Fibroblast of lung (primary cell): ENCODE measurements at places on chromosomes 2 and 18. TPM values are rescaled to one million over a fixed set of nuclear protein-coding genes. Genes with fewer than 3 reads are reported as not detected.

DNA sequence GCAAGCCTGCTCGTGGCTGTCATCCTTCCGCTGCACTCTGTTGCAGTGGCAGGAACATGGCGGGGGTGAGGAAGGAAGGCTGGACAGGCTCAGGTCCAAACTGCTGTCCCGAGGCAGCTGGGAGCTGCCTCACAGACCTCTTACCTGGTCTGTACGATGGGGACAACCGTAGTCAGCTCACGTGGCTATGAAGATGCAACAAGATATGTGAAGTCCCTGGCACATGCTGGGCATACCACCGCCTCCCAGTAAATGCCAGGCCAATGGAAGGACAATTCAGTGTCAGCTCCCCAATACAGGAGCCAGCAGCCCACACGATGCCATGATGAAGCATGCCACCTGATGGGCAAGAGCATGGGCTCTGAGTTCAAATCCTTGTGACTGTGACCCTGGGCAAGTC, 344.4 kb downstream of the CYRIA start:
- H3K36me3 ChIP-seq: no peaks in the 10 kb centered on the region
- no peaks in the 10 kb centered on the region for H3K27me3 ChIP-seq
- H3K4me3 ChIP-seq: no peak overlapping the region
- no peak overlapping the region for H3K27ac ChIP-seq
- no peaks in the 10 kb centered on the region for H3K4me1 ChIP-seq

- no peak overlapping the region for H3K27ac ChIP-seq
- no peaks in the 10 kb centered on the region for H3K36me3 ChIP-seq
- peaks cover 6% of the 10 kb centered on the region for H3K4me1 ChIP-seq
- H3K4me3 ChIP-seq: peak overlapping the region; percentile 52
- peak; percentile 40 for DNase-seq
These were observed 779 bp downstream of the MALL start for GRCh38 chr2:110114831-110115255.

The CCDC68 gene
- 5.1 and 8.3 TPM in 2 replicates for total RNA-seq

- no peaks in the 10 kb centered on the region for H3K36me3 ChIP-seq
- no peak overlapping the region for H3K27ac ChIP-seq
- H3K4me1 ChIP-seq: no peaks in the 10 kb centered on the region
These were observed 62.0 kb upstream of the CAB39 start for GRCh38 chr2:230650585-230651137.

GRCh38 chr2:225995796-225996461, 596.4 kb downstream of the NYAP2 start:
- peaks cover 15% of the 10 kb centered on the region for H3K4me1 ChIP-seq
- peak overlapping the region; percentile 71 for H3K27ac ChIP-seq
- no peak overlapping the region for H3K4me3 ChIP-seq
- H3K36me3 ChIP-seq: no peaks in the 10 kb centered on the region
- H3K27me3 ChIP-seq: no peaks in the 10 kb centered on the region
- DNase-seq: peak; percentile 73

GRCh38 chr2:192571636-192572035, 376.9 kb upstream of the TMEFF2 start:
- no peak overlapping the region for H3K27ac ChIP-seq
- no peaks in the 10 kb centered on the region for H3K4me1 ChIP-seq

DNA sequence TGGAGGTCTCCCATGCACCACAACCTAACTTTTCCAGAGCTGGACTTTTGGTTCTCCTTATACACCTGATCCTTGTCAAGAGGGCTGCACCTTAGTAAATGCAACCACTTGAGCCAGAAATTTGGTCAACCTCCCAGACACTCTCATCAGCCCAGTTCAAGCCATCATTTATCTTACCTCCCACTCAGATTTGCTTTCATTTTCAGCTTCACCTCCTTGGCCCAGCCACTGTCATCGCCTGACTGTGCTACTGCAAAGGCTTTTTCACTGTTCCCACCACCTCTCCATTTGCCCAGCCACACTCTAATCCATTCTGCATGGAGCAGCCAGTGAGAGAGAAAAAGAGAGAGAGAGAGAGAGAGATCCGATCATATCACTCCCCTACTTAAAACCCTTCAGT, 112.4 kb upstream of the DDX18 start:
- no peak for DNase-seq
- H3K36me3 ChIP-seq: no peaks in the 10 kb centered on the region
- no peak overlapping the region for H3K4me3 ChIP-seq

GRCh38 chr2:191938779-191939178, 91.9 kb upstream of the CAVIN2 start:
- peaks cover 2% of the 10 kb centered on the region for H3K4me1 ChIP-seq
- no peak for DNase-seq
- no peak overlapping the region for H3K4me3 ChIP-seq

DNA sequence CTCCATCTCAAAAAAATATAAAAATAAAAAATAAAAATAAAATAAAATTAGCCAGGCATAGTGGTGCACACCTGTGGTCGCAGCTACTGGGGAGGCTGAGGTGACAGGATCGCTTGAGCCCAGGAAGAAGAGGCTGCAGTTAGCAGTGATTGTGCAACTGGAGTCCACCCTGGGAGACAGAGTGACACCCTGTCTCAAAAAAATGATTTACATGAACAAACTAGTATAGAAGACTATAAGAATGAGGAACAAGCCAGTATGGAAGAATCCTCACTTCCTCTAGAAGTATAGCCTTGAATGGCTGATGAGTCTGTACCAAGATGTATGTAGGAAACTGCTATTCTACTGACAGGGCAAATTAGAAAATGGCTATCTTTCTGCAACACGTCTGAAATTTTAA, 10.9 kb downstream of the YES1 start:
- no peaks in the 10 kb centered on the region for H3K36me3 ChIP-seq
- no peak for DNase-seq
- H3K4me3 ChIP-seq: no peak overlapping the region
- H3K27me3 ChIP-seq: no peaks in the 10 kb centered on the region
- no peak overlapping the region for H3K27ac ChIP-seq

The GREB1 gene
- 0.51 and 2.0 TPM in 2 replicates for total RNA-seq

DNA sequence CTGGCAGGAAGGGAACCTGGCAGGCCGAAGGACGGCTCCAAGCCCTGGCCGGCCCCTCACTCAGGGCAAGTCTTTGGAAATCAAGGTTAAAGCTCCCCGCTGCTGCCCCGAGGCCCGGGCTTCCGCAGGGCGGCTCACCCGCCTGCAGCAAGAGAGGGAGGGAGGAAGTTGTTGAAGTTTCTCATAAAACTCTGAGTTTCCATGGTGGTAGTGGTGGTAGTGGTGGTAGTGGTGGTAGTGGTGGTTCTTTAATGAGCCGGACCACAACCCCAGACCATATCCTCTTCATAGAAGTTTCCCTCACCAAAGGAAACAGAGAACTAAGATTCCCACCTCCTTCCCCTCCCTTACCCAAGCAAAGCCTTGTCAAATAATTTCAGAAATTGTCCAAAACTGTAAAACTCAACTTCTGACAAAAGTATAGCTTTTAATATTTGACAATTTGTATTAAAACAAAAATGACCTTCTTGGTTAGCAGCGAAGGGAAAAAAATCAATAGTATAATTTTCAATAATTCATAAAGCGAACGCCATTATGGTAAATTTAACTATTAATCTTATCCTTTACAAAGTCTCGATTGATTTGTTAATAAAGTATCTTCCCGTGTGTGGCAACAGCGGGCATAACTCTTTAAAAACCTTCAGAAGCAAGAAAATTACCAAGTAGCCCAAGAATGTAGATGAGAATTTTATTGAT, 1.5 kb upstream of the HOXD10 start:
- no peak for DNase-seq
- H3K27ac ChIP-seq: no peak overlapping the region
- H3K36me3 ChIP-seq: no peaks in the 10 kb centered on the region
- H3K4me1 ChIP-seq: no peaks in the 10 kb centered on the region
- H3K4me3 ChIP-seq: no peak overlapping the region
- peaks cover 89% of the 10 kb centered on the region for H3K27me3 ChIP-seq

DNA sequence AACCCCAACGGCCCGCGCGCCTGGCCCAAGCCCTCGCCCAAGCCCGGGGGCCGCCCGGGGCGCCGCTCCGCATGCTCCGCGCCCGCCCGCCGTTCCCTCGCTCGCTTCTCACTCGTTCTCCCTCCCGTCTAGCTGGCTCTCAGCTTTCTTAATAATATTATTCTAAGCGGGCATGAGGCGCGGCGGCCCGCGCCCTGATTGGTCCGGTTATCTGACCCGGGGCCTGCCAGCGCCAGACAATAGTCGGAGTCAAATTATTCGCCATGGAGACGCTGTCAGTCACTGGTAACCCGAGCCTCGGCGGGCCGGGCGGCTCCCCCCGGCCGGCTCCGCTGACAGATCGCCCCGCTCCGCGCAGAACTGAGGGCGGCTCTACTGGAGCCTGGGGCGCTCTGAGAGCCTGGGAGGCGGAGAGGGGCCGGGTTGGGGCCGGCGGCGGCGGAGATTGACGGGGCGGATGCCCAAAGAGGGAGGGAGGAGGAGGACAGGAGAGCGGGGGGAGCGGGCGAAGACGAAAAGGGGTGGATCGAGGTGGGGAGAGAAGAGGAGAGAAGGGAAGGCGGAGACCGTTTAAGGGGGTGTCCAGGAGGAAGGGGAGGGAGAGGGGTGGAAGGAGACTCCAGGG, at the start of gene SIX2:
TSS of gene SIX2 (minus strand) at position 150 of the 625 bp plus-strand sequence. CDS start 342 bp downstream, outside the sequence.
- H3K27ac ChIP-seq: no peak within 1 kb of the TSS
- DNase-seq: peak; percentile 96
- peaks cover 3% of the 10 kb centered on the region for H3K4me1 ChIP-seq
- peaks cover 92% of the 10 kb centered on the region for H3K27me3 ChIP-seq
- H3K36me3 ChIP-seq: no peaks in the 10 kb centered on the region
- peak within 1 kb of the TSS; percentile 57 for H3K4me3 ChIP-seq

DNA sequence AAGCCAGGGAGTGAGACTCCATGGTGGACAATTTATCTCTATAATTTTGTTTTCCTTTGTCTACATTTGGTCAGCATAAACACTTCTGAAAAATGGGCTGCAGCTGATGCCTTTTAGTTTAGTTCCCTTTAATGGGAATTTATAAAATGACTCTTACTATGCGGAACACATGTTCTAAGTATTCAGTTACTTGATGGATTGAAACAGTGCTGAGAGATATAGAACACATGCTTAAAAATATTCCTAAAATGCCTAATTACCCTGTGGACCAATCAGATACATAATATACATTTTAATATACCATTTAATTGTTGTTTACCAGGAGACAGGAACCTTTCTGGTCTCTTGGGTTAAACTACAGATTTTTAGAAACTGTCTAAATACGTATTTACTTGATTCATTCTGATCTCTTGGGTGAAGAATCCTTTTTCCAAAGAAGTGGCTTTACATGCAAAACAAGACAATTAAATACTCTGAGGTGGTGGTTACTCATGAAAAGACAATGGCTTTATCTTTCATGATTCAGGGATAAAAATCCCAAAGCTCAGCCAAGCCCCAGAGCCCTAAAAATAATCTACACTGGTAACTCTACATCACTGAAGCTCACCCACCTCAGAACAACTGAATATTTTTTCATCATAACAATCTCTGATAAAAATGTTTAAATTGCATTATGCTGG, 128.1 kb upstream of the SERTAD2 start:
- DNase-seq: peak; percentile 86
- H3K27me3 ChIP-seq: no peaks in the 10 kb centered on the region
- no peaks in the 10 kb centered on the region for H3K36me3 ChIP-seq
- H3K4me3 ChIP-seq: no peak overlapping the region

DNA sequence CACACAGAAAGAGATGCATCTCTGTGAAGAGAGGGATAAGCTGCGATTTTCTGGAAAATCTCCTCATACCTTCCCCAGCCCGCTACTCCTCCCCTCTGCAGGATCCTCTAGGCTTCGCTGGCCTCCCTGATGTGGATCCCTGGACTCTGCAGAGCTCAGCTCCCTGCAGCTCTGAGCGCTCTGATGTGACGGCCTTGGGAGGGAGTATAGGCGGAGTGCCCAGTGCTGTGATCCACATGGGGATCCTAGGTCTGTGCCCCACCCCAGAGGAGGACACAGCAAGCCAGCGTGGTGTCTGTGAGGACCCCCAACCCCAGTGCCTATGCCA, 111.0 kb downstream of the GYPC start:
- H3K4me1 ChIP-seq: no peaks in the 10 kb centered on the region
- H3K27me3 ChIP-seq: no peaks in the 10 kb centered on the region
- H3K36me3 ChIP-seq: no peaks in the 10 kb centered on the region
- DNase-seq: no peak
- no peak overlapping the region for H3K27ac ChIP-seq
- H3K4me3 ChIP-seq: no peak overlapping the region

DNA sequence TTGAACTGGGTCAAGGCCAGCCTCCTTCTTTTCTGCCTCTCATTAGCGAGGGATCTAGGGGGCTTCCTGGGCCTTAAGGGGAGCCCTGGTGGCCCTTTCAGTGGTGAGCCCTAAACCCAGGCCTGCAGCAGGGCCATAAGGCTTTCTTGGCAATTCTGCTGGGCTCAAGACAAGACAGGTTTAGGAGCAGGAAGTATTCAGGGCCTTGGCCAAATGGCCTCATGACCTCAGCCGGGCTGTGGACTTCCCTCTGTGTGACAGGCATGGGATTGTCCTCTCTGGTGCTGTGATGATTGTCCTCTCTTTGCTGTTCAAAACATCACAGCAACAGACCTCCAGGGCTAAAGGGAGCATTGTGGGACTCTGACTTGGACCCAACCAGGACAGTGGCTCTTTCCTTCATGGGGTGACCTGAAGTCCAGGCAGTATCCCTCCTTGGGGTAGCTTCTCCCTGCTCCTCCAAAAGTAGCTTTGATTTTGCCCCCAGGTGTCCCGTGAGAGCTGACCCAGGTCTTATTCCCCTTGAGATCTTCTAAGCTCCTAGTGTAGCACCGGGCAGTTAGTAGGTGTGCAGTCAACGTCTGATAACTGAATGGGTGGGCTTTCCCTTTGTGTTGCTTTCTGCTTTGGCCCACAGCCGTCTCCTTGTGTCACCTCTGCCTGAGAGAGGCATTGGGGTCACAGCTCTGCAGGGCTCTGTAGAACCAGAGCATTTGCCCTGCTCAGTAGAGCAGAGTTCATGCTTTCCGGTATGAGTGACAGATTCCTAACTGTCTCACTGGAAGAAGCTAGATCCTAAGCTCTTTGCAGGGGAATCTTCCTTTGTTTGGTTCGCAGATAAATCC, 14.7 kb downstream of the FOSL2 start:
- no peak overlapping the region for H3K27ac ChIP-seq
- peaks cover 2% of the 10 kb centered on the region for H3K4me1 ChIP-seq
- H3K36me3 ChIP-seq: peaks cover 68% of the 10 kb centered on the region
- H3K4me3 ChIP-seq: no peak overlapping the region
- DNase-seq: no peak

The SMAD4 gene
- 49.8 and 71.5 TPM in 2 replicates for total RNA-seq

DNA sequence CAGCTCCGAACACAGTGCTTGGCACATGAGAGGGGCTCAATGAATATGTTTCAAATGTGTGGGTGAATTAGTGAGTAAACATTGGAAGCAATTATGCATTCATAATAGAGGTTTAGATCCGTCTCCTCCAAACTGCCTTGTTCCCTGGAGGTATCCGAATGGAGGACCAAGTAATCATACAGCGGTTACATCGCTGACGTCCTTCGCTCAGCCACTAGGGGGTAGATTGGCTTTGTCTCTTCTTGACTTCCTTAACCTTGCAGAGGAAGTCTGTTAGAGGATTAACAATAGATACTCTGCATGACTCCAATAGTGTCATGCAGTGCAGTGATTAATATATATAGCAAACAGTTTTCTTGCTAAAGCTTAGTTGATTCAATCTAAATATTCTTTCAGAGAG, 517.0 kb downstream of the PTPRM start:
- no peaks in the 10 kb centered on the region for H3K4me1 ChIP-seq
- H3K36me3 ChIP-seq: no peaks in the 10 kb centered on the region
- H3K27ac ChIP-seq: no peak overlapping the region
- DNase-seq: peak; percentile 42
- no peaks in the 10 kb centered on the region for H3K27me3 ChIP-seq
